ENCODE measurements at places on chromosomes 12 and 14. TPM values are rescaled to one million over a fixed set of nuclear protein-coding genes. Genes with fewer than 3 reads are reported as not detected.

The RDH5 gene
- 3.7 TPM for total RNA-seq

The AVPR1A gene
- total RNA-seq, result 0.45 TPM

The NPAS3 gene
- 5.7 TPM for total RNA-seq

DNA sequence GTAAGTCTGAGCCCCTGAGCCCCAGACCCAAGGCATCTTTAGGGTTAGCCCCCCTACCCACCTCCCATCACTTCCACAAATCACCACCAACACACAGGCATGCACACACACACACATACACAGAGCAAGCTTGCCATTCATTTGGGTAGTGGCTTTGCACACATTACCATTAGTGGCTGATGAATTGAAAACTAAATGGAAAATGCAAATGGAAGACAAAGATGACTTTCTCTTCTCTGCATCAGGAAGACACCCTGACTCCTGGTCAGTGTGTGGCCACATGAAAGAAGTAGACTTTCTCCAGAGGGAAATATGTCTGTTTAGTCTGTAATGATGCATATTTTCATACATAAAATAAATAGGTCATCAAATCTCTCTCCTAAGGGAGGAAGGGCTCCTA is 55.2 kb downstream of the CCDC60 start:
- no peak for DNase-seq
- no peaks in the 10 kb centered on the region for H3K4me1 ChIP-seq
- H3K27me3 ChIP-seq, result no peaks in the 10 kb centered on the region

- DNase-seq, result no peak
- no peak overlapping the region for H3K27ac ChIP-seq
- H3K27me3 ChIP-seq, result peaks cover 15% of the 10 kb centered on the region
- H3K36me3 ChIP-seq, result no peaks in the 10 kb centered on the region
- no peak overlapping the region for H3K4me3 ChIP-seq
These were observed 127.3 kb upstream of the PWP1 start for GRCh38 chr12:107558141-107558815.

- H3K4me1 ChIP-seq, result peaks cover 11% of the 10 kb centered on the region
- DNase-seq, result no peak
- H3K36me3 ChIP-seq, result no peaks in the 10 kb centered on the region
- no peaks in the 10 kb centered on the region for H3K27me3 ChIP-seq
- no peak overlapping the region for H3K4me3 ChIP-seq
- no peak overlapping the region for H3K27ac ChIP-seq
These were observed 12.0 kb downstream of the GNG2 start for GRCh38 chr14:51872396-51872795.

DNA sequence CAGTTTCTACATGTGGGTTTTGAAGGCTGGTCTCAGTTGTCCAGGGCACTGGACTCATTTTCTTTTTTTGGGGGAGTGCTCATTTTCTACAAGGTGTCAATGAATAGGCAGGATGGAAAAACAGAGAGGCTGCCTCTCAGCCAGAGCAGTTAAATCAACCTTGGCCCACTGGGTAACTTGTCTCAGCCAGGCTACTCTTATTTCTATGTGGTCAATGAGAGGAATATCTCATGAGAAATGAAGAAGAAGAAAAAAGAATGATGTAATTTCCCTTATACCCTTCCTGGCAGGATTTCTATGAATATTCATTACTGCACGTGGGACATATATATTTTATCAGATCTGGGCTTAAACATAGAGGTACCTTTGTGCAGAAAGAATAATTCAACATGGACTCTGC is 155.2 kb upstream of the E2F7 start:
- no peak for DNase-seq
- H3K4me3 ChIP-seq, result no peak overlapping the region
- H3K36me3 ChIP-seq, result peaks cover 2% of the 10 kb centered on the region
- peaks cover 10% of the 10 kb centered on the region for H3K27me3 ChIP-seq
- no peak overlapping the region for H3K27ac ChIP-seq
- no peaks in the 10 kb centered on the region for H3K4me1 ChIP-seq

DNA sequence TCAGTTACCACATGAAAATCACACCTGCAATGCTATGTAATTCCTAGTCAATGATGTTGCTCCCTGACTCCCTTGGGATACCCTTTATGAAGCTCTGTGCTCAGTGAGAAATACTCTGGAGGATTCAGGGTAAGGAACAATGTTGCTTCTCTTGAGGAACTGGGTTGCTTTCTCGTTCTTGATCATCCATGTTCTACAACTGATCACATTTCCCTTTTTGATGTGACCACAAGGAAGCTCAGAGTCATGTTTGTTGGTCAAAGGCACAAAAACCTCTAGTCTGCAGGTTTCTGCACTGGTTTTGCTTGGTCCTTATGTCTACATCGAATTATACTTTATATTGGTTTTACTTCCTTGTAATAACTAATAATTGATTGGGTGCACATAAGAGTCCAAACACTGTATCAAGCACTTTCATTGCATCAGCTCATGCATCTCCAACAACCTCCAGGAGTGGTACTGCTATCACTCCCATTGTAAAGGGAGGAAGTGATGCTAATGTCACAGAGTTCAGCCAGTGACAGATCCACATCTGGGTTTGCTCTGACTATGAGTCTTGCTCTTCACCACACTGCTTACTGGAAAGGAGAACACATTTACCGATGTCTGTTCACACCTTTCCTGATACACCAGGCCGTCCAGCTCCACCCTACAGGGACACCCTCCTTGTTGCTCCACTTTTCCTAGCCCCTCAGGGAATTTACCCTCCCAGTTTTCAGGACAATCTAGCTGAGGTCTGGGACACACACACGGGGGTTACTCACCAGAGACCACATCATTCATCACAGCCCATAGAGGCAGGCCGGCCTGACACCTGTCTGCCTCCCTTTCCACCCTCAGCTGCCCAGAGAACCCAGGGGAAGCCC is 41.0 kb downstream of the CMKLR1 start:
- peaks cover 10% of the 10 kb centered on the region for H3K36me3 ChIP-seq
- no peak for DNase-seq
- no peaks in the 10 kb centered on the region for H3K27me3 ChIP-seq
- H3K4me1 ChIP-seq, result peaks cover 29% of the 10 kb centered on the region
- H3K4me3 ChIP-seq, result no peak overlapping the region

DNA sequence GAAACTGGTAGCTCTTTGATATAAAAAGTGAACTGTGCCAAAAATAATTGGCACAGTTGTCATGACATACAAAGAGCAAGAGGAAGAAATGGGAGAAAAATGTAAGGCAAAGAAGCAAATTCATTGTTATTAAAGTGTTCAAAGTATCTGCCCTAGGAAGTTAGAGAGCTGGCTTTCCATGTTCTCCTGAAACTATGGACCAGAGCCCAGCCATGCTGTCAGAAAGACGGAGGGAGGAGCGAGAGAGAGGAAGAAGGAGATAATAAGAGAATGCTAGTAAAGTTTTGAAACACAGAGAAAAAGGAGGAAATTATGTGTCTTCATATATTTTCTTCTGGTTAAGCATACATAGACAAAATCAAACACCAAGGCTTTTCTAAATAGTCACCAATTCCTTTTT is 78.1 kb upstream of the PELI2 start:
- H3K27ac ChIP-seq, result no peak overlapping the region
- H3K4me1 ChIP-seq, result no peaks in the 10 kb centered on the region
- no peak overlapping the region for H3K4me3 ChIP-seq
- peaks cover 20% of the 10 kb centered on the region for H3K27me3 ChIP-seq

Measured in chondrocyte (in vitro differentiated cells).